ENCODE measurements at places on chromosomes 2 and 18. TPM values are rescaled to one million over a fixed set of nuclear protein-coding genes. Genes with fewer than 3 reads are reported as not detected.
A peak's percentile ranks its signal among the peaks of the same experiment; 100 is the strongest.

GRCh38 chr18:3753106-3753505 is 303.1 kb downstream of the TGIF1 start:
- H3K27ac ChIP-seq, result no peak overlapping the region
- DNase-seq, result no peak

- no peak overlapping the region for H3K27ac ChIP-seq
- H3K27me3 ChIP-seq, result peaks cover 4% of the 10 kb centered on the region
- no peaks in the 10 kb centered on the region for H3K36me3 ChIP-seq
- H3K4me3 ChIP-seq, result no peak overlapping the region
- no peaks in the 10 kb centered on the region for H3K4me1 ChIP-seq
Measured at GRCh38 chr2:47632754-47633153, 150.2 kb upstream of the MSH6 start.

DNA sequence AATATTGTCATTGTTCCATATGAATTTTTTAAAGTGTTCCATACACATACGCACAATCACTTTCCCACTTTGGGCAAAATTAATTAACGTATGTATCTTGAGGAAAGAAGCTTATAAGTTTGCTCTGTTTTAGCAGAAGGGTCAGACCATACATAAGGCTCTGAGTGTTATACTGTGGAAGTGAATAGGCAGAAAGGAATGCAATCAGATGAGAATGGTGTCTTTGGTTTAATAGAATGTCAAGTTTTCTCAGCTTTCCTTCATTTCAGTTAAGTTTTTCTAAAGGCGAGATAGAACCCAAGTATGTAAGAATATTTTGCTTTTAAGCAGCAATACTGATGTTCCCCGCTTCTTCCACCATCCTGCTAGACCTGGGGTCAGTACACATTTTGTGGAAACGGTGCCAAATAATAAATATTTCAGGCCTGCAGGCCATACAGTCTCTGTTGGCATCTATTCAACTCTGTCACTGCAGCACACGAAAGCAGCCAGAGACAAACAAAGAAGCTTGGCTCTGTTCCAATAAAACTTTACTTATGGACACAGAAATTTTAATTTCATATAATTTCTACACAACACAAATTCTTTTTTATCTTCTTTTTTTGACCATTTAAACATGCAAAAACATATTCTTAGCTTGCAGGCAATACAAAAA is 100.6 kb downstream of the UPP2 start:
- DNase-seq, result no peak
- H3K4me3 ChIP-seq, result no peak overlapping the region
- no peaks in the 10 kb centered on the region for H3K36me3 ChIP-seq
- peaks cover 7% of the 10 kb centered on the region for H3K27me3 ChIP-seq

Gene FOXD4L1
- 0.12 TPM for total RNA-seq

DNA sequence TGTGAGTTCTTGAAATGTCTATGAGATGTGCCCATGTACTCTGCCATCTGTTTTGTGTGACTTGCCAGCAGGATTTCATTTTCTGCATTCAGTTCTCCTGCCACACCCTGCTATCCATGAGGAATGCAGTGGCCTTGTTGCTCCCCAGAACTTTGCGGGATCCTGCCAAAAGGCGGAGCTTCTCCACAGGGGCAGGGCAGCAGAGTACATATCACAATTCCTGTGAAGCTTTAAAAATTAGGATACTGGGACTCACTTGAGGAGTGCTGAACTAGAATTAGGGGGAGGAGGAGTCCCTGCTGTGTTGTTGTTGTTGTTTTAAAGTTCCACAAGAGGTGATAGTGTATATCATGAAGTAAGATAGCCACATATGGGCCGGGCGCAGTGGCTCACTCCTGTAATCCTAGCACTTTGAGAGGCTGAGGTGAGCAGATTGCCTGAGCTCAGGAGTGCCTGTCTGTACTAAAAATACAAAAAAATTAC is 76.4 kb downstream of the TANC1 start:
- H3K27ac ChIP-seq, result no peak overlapping the region
- H3K27me3 ChIP-seq, result peaks cover 5% of the 10 kb centered on the region
- DNase-seq, result no peak
- H3K4me3 ChIP-seq, result no peak overlapping the region
- no peaks in the 10 kb centered on the region for H3K36me3 ChIP-seq

- H3K4me1 ChIP-seq, result no peaks in the 10 kb centered on the region
- H3K4me3 ChIP-seq, result no peak overlapping the region
- no peak for DNase-seq
- no peaks in the 10 kb centered on the region for H3K36me3 ChIP-seq
Measured at GRCh38 chr2:142299021-142299420, 168.2 kb upstream of the LRP1B start.

Gene EVX2
- not detected for total RNA-seq

- no peak for DNase-seq
- H3K36me3 ChIP-seq, result no peaks in the 10 kb centered on the region
- no peak overlapping the region for H3K27ac ChIP-seq
- no peak overlapping the region for H3K4me3 ChIP-seq
- no peaks in the 10 kb centered on the region for H3K27me3 ChIP-seq
- no peaks in the 10 kb centered on the region for H3K4me1 ChIP-seq
Measured at GRCh38 chr18:73707035-73707434, 440.6 kb downstream of the FBXO15 start.

DNA sequence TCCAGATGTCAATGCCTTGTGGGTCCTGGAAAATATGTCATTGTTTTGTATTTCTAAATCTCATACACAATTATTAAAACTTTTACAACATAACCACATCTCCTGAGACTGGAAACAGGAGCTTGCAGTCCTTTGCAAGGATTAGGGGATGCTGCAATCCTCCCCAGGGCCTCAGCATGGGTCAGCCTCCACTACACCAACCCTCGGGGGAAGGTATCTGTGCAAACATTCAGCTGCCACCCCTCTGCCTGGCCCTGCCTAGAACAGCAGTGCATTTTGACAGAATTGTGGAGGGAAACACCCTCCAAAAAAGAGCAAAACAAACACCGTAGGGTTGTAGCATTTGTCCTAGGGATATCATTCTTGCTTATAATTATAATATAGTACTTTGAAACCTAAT is 4.2 kb upstream of the UPP2 start:
- H3K27ac ChIP-seq, result no peak overlapping the region
- no peak for DNase-seq
- no peaks in the 10 kb centered on the region for H3K4me1 ChIP-seq
- no peaks in the 10 kb centered on the region for H3K36me3 ChIP-seq

DNA sequence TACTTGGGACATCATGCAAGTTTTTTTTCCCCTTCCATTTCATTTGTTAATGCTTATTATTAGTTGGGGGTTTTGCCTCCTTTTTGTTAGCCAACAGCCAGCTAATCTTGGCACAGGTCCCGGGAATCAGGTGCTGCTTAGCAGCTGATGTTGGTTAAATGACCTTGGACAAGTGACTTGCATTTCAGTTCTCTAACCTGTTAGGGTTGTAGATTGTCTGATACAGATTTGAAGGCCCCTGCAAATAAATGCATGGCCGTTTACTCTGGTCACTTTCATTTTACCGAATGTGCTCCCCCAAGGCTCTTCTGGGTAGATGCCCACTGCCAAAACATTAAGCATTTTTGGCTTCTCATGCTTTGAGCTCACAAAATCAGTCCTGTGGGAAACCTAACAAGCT is 120.9 kb downstream of the SPTBN1 start:
- DNase-seq, result no peak
- H3K27me3 ChIP-seq, result no peaks in the 10 kb centered on the region
- H3K4me3 ChIP-seq, result no peak overlapping the region
- peak overlapping the region; percentile 71 for H3K27ac ChIP-seq
- peaks cover 92% of the 10 kb centered on the region for H3K4me1 ChIP-seq
- H3K36me3 ChIP-seq, result peaks cover 8% of the 10 kb centered on the region

DNA sequence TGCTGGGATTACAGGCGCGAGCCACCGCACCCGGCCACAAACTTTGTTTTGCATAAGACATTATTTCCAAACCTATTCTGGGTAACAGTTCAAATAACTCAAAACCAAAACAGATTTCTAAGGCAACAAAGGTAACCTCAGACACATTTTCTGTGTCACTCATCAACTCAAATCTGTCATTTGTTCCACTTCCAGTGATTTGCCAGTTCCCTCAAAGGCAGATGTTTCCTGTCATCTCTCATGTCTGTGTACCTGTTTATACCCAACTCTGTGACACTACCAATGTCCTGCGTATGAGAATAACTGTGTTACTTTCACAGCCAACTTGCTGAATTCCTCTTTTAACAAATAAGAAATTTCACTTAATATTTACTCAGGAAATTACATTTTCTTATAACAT is 54.4 kb downstream of the SCN3A start:
- H3K27me3 ChIP-seq, result no peaks in the 10 kb centered on the region
- no peaks in the 10 kb centered on the region for H3K36me3 ChIP-seq
- no peak for DNase-seq

Gene LIMS3
- 3.3 TPM for total RNA-seq

Data from activated CD4-positive, alpha-beta memory T cell treated with anti-CD3 and anti-CD28 coated beads for 36 hours (primary cell).